ENCODE measurements at places on chromosomes 1 and 21. TPM values are rescaled to one million over a fixed set of nuclear protein-coding genes. Genes with fewer than 3 reads are reported as not detected.

Gene CSDE1
- polyA plus RNA-seq, result 297 TPM

Gene PRDM15
- 1.7 TPM for polyA plus RNA-seq

Gene LRP8
- 1.3 TPM for polyA plus RNA-seq

Gene KCNA2
- not detected for polyA plus RNA-seq

Gene AMY1C
- polyA plus RNA-seq, result not detected

Gene OR6K3
- polyA plus RNA-seq, result not detected

Gene ADAM30
- not detected for polyA plus RNA-seq
